ENCODE measurements at places on chromosomes 3 and 15.

DNA sequence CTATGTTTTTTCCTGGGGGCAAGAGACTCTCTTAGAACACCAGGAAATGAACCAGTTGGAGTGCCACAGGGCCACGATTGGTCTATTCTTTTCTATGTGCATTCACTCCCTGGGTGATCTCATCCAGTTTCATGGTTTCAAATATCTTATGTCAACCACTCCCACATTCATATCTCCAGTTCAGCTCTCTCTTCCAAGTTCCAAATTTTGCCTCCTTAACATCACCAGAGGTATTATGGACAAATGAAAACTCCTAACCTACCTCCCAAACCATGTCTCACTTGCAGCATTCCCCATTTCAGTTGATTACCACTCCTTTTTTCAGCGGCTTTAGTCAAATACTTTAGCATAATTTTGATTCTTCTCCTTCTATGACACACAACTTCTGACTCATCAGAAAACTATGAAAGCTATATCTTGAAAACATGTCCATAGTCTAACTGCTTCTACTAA, 203.1 kb upstream of the SEMA6D start:
- no peak for DNase-seq

DNA sequence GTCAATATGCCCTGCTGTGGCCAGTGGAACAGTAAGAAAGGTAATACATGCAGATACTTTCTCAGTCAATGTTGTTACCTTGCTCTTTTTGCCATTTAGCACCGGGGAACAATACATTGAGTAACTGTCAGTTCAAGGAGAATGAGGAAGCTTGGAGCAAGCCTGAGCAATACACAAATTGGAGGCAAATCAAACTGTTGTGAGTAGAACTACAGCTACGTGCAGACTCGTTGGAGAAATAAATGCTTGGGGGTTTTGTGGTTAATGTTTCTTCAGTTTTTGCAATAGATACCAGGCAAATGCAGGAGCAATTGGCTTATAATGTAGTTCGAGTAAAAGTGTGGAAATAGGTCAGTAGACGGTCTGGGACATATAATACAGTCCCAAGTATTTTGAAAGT, 587.3 kb upstream of the ROBO1 start:
- DNase-seq: no peak

GRCh38 chr3:40862946-40863345, 336.4 kb upstream of the CTNNB1 start:
- DNase-seq: no peak

GRCh38 chr15:73841756-73842725, 31.3 kb upstream of the TBC1D21 start:
- no peak for DNase-seq

DNA sequence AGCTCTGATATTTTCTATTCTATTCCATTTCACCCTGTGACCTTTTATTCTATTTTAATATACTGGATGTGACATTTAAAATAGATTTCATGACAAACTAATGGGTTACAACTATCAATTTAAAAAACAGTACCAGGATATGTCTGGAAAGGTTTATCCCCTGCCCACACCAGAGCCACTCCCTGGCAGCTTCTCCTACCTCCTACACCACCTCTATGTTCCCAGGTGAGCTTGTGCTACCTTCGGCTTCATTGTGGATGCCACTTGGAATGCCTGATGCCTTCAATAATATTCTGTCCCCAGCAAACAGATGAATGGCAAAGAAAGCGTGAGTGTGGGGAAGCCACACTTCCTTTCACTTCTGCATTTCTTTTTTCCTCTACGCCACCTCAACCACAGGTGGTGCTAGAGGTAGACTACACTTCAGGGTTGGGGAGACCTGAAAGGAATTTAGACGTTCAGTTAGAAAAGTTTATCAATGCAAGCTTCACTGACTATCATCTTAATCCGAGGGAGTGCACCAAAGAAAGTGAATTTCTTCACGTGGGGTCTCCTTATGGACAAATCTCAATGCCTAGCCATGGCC, 213.0 kb downstream of the SSR3 start:
- no peak for DNase-seq

GRCh38 chr15:81856001-81856633, 189.7 kb downstream of the MEX3B start:
- no peak for DNase-seq

DNA sequence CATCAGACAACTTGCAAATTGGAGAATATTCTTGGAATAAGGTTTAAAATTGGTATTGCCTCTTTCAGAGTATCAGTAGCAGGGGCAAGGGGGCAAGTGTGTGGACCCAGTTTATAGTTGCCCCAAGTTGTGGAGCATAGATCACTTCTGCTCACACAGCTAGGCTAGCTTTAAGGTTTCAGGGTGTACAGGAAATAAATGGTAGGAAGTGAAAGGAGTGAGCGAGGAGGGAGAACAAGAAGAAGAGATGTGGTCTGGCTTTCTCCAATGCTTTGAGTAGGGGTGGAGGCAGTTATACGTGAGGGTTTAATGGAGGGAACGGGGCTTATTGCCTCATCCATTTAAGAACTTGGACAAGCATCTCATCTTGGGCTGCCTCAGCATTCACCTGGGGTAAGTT, 290.0 kb upstream of the CFAP20DC start:
- no peak for DNase-seq

DNA sequence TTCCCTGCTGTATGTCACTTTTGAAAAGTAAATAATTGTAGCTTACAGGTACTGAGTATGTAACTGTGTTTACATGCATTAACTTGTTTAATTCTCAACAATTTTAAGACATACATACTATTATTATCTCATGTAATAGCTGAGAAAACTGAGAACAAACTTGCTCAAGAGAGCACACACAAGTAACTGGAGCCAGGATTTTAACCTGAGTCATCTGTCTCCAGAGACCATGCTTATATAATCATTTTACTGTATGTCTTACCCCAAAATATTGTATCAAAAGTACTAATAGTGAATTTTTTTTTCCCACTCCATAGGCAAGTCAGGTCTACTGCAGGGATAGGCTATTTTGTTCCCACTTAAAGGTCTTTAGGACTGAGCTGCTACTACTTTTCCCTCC, 95.4 kb downstream of the FEZF2 start:
- no peak for DNase-seq

DNA sequence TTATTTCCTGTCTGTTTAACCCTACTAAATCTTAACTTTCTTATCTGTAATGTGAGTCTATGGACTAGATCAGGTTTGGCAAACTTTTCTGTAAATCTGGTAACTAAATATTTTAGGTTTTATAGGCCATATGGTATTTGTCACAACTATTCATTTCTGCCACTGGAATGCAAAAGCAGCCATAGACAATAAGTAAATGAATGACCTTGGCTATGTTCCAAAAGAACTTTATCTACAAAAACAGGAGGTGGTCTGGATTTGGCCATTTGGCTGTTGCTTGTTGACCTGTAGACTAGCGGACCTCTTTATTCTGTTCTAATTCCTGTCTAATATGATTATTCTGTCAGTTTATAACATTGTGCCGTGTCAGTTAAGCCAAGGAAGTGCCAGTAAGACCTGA, 314.2 kb downstream of the LPP start:
- DNase-seq: no peak

GRCh38 chr15:87730706-87731105, 525.8 kb downstream of the NTRK3 start:
- DNase-seq: no peak

- DNase-seq: no peak
Measured at GRCh38 chr3:190671658-190672057, 157.8 kb downstream of the IL1RAP start.

All from T follicular helper cell (primary cell).